ENCODE measurements at places on chromosomes 1 and 21.

DNA sequence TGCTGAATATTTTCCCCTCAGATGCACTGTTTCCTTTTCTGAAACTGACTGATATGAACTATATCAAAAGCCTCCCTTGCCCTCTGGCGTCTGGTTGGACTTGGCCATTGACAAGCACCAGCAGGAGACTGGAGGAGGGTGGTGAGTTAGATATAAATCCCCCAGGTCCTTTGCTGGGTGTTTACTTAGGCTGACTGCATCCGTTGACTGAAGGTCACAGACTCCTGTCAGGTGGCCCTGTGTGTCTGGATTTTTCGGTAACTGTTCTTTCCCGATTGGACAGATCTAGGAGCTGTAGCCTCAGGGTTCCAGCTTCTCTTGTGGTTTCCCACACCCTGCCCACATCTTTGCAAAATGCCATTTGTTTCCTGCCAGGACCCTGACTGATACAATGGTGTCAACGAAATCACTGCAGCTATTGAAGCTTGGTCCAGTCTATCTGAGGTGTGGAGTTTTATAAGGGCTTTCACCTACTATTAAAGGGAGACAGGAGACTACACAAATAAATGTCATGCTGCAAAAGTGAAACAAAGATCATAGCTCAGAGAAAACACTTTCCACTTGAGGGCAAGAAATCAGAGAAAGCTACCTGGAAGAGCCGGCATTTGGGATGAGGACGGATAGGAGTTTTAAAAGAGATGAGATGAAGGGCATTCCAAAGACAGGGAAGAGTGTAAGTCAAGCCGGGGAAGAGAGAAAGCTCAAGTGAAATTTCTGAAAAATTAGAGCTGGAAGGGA lies 1.5 kb upstream of the MAGI3 start:
- peak; percentile 23 for DNase-seq

- DNase-seq = no peak
Measured at GRCh38 chr1:39490596-39491145, 765 bp upstream of the BMP8A start.

DNA sequence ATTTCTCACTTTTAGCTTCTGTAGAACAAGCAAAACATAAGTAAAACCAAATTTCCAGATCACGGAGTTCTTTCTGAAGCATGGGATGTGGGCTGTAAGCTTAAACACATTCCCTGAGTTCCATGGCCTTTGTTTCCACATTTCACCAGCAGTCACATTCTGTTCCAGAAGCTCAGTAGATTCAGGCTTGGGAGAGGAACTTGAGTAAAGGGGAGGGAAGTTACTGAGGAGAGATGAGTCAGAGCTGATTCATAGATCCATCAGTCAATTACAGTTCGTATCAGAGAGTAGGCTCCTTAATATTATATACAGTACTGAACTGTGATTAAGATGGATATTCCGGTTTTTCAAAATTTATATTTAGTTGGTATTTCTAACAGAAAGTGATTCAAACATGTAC lies 614.3 kb downstream of the NCAM2 start:
- peak; percentile 7 for DNase-seq

GRCh38 chr1:161209790-161210409 lies 5.2 kb upstream of the FCER1G start:
- peak; percentile 61 for DNase-seq

DNA sequence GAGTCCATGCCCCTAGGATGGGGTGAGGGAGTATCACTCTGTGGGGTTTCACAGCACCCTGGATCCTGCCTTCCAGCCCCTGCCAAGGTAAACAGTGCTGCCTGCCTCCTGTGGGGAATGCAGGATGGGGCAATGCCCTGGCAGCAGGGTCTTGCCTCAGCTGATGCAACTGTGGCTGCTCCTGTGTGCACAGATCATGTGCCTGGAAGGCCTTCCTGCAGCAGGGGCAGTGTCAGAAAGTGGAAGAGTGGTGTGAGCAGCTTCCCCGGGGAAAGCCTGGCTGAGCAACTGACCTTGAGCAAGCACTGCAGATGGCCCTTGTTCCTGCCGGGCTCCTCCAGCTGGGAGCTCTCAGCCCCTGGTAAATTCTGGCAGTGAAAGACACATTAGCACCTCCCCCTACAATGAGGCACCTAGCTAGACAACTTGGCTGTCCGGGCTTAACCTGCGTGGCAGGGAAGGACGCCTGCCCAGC lies 9.9 kb downstream of the TOR3A start:
- DNase-seq = no peak

DNA sequence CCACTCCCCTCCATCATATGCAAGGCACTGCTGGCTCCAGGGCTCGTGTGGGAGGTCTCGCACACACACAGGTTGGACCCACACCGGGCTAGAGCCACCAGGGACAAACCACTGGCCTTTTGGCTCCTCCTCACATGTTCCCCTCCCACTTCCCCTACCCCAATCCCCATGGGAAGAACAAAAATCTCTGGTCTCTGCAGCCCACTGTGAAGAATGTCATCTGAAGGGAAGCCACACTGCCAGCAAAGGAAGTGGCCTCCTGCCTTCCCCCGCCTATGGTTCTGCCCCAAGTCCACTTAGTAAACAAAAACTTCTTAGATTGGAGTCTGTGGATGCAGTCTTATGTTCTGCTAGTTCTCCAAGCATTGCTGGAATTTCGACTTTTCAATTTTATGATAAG lies 24.2 kb downstream of the OLFML3 start:
- DNase-seq = no peak

- DNase-seq = no peak
Measured at GRCh38 chr1:154607106-154607608, 829 bp downstream of the ADAR start.

DNA sequence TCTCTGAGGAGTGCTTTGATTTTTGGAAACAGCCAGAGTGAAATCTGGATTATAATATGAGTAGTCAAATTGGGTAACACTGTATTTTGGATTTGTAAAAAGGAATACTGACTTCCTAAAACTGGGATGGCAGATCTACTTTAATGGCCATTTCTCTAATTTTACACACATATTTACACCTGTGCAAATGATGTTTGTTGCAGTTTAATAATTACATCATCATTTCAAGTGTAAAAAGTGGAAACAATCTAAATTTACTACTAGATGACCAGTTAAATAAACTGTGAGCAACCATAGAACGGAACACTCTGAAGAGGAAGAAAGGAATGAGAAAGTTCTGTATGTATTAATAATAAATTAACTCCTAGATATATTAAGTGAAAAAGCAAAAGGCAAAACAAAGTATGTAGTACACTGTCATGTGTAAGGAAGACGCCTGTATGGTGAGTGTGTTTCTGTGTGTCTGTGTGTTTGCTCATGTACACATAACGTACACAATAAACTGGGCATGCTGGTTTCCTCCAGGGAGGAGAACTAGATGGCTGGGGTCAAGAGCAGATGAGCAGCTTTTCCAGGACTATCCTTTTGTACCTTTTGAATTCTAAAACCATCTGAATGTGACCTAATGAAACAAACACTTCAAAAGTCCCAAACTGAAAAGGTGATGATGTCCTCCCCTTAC lies 2.9 kb upstream of the RHEX start:
- DNase-seq = no peak

GRCh38 chr1:117512728-117513321 lies 93.0 kb upstream of the TENT5C start:
- no peak for DNase-seq

DNA sequence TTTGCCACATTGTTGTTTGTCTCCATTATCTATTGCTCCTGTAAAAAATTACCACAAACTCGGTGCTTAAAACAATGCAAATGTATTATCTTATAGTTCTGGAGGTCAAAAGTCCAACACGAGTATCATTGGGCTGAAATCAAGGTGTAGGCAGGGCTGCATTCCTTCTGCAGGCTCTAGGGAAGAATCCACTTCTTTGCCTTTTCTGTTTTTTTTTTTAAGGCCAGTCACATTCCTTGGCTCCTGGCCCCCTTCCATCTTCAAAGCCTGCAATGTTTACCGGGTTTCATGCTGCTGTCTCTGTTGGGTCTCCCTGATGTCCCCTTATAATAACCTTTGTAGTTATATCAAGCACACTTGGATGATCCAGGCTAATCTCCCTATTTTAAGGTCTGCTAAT lies 212.7 kb downstream of the PTBP2 start:
- no peak for DNase-seq

DNA sequence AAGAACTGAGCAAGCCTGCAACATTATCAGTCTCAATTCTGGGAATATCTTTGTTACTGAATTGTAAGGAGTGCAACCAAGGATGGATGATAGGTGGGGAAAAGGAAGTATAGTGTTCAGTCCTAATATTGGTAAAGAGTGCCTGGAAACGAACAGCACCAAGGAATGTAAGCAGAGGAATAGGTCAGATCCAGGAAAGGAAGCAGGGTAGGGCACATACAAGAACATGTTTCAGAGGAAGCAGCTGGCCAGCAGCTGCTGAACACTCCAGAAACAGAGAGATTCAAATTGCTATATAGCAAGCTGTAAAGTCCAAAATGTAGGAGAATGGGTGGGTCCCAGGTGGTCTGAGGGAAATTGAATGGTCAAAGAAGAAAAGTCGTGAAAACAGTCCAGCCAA lies 37.9 kb downstream of the CRB1 start:
- DNase-seq = no peak

GRCh38 chr21:41483415-41483814 lies 24.5 kb downstream of the TMPRSS2 start:
- no peak for DNase-seq

- DNase-seq = no peak
Measured at GRCh38 chr1:4053774-4054173, 153.7 kb upstream of the C1orf174 start.

DNA sequence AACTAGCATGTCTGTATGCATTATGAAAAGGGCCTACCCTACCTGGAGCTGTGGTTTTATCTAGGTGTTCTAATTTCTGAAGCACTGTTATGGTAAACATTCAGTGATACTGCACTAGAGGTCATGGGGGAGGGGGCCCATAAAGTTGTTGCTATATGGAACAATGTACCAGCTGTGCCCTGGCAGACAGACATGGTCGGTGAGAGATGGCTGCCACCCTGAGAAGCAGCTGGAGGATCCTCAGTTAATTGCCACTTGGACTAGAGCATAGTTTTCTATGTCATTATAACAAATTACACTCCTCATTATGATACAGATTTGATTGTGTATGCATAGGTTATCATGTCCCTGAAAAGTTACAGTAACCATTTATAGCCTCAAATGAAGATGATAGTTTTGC lies 45.4 kb downstream of the ILDR2 start:
- no peak for DNase-seq

DNA sequence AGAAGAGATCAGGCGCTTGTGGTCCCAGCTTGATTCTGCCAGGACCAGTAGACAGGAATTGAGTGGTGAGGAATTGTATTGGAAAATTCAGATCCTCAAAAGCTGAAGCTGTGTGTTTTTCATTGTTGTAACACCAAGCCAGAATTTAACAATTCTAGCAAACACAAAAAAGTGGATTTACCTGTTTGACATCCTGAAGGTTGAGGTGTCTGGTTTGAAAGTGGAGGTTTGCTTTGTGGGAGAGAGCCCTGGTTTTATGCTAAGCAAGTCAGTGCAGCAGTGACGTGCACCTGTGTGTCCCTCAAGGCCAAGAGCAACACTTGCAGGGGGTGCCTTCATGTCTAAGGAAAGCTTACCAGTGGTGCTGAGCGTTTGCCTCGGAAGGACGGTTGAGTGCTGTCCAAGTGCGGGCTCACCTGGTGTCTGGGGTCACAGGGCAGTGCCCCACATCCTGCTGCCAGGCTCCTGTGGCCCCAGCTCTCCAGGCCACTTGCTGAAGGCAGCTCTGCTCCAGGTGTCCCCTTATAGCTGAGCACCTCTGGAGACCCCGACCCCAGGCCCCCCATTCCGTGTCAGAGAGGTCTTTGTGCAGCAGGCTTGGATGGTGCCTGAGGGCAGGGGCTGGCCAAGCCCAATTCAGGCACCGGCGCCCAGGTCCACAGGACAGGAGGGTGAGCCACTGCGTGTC lies 27.7 kb downstream of the PCNT start:
- DNase-seq = no peak

DNA sequence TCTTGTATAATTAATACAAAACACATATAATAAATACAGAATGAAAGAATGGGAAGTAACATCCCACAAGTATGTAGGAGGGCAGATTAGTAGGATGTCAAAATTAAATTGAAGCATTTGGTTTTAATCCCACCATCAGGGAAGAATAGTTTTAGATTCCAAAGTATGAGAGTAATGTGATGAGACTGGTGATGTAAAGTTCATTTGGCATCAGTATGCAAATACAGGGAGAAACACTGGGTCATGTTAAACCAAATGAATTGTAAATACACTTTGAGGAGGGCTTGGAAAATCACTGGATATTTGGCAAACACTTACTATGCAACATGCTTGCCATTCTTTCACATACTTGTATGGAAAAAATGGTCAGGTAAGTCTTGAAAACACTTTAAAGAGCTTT lies 358.8 kb downstream of the DPYD start:
- no peak for DNase-seq

GRCh38 chr1:158055854-158056253 lies 62.4 kb downstream of the KIRREL1 start:
- DNase-seq = no peak

DNA sequence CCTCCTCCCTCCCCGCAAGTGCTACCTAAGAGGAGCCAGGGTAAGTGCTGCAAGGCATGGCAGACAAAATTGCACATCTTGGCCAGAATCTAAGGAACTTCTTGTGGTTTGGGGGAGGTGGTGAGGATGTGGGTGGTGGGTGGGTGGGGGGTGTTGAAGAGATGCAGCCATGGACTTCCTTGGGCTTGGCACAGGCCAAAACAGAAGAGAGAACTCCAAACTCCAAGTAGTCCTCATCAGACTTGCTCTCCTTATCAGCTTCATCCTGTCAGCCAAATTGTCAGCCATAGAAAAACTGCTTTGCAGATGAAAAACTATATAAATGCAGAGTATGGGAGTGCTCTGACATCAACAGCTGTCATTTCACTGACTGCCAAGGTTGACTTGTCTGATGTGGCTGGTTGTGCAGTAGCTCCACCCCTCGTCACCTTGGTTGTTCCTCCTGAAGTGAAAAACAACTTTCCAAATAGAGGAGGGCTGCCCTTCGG lies 7.1 kb downstream of the AMIGO1 start:
- DNase-seq = no peak

- no peak for DNase-seq
Measured at GRCh38 chr1:46333300-46334029, 7.1 kb upstream of the NSUN4 start.

DNA sequence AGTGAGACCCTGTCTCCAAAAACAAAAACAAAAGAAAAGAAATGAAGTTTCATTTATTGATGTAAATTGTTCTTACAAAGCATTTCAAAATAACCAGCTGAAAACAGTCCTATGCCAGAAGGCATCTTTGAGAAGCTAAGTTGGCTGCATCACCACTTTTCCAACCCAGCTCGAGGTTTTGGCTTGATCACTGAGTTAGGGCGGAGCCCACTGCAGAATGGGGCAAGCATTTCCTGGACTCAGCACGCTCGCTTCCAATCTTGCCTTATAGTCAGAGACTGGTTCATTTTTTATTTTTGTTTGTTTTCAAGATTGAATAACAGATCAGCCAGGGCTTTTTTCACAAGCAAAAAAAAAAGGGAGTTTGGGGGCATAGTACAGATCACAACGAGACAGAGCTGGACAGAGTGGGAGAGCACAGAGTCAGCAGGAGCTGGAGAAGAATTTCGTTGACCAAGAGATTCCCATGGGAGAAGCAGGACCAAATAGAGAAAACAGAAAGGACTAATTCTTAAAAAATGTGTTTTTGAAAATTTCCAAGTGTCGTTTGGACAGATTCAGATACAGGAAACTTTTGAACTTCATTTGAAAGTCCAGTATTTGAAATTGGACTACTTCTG lies 23.5 kb upstream of the COL6A1 start:
- no peak for DNase-seq
